ENCODE measurements at places on chromosomes 2 and 18.

DNA sequence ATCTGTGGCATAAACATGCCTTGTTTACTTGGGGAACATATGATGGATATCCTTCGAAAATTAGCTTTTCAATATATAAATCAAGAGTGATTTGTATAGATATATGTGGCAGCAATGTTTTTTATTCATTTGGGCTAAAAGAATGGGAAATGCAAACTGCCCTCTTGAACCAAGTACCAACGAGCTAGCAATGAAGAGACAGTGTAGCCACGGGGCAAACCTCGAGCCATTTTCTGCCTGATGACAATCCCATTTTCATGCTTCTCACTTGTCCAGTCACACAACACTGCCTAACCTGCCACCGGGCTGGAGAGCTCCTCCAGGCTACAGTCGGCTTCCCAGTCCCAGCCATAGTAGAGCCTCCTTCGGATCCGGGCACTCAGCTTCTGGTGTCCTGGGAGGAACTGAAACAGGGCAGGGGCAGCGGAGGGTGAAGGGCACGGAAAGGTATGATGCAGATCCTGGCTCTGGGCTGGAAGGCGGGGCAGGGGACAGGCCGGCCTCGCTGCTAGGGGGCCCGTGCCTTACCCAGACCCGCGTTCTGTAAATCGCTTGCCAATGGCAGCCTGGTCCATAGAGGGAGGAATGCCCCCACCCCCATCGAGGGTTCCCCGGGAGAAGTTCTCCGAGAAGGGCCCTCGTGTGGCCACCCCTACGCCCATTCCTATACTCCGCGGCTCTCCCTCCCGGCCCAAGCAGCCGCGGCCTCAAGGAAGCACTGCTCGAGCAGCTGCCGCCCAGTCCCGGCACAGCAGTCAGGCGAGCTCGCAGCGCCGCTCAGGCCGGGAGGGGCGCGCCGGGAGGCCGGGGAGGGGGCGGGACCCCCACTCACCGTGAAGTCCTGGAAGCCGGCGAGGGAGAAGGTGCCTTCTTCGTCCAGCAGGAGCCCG, 552 bp downstream of the CNPPD1 start:
- DNase-seq: peak; percentile 61

DNA sequence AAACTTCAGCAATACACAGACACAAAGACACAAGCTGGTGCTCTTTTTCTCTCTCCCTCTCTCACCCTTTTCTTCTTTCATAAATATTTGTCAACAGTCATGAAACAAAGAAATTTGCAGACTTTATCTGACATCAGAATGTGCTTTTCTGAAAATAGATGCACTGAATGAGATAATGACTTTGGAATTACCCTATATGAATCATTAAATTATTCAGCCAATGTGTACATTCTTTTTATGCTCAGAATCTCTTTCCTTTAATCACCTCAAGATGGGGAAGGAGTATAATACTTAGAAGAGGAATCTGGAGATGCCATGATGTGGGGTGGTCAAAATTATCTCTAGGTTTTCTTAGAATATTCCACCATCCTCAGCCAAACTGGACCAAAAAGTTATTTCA, 289.9 kb downstream of the LRRTM1 start:
- no peak for DNase-seq

GRCh38 chr2:149787206-149787605, 199.6 kb upstream of the MMADHC start:
- DNase-seq: no peak

- DNase-seq: no peak
These were observed 46.4 kb upstream of the GULP1 start for GRCh38 chr2:188245230-188245629.

DNA sequence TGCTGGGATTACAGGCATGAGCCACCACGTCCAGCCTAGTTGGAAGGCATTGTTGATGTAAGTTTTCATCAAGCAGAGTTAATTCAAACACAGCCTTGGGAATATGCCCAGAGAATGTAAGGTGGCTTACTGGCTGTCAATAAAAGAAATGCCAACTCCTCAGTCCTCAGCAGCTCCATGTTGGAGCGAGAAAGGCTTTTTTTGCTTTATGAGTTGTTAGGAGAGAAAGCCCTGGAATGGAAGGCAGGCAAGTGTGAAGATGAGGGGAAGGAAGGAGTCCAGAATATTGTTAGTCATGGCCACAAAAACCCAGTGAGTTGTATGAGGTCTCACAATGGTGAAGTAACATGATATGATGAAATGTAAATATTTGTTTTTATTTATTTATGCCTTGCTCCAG, 57.1 kb downstream of the MAP4K4 start:
- DNase-seq: no peak

DNA sequence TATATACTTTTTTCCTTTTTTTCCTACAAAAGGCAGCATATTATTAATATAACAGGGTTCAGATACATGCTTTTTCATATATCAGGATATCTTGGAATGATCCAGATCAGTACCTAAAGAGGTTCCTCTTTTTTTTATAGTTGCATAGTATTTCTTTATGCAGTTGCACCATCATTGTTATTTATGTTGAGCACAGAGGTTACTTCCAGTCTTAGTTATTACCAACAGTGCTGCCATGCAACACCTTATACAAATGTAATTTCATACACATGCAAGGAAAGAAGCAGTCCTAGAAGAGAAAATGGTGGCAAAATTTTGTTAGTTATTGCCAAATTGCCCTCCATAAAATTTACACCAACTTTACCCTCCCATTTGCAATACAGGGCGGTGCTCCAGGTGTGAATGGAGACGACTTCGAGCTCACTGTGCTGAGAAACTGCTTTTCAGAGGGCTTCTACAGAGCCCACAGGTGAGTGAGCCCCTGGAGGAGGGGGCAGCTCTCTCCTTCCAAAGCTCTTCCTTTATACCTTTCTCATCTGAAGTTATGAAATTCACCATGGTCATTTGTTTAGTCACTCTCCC, 30.0 kb upstream of the KCMF1 start:
- DNase-seq: no peak

- peak; percentile 69 for DNase-seq
These were observed 133.9 kb downstream of the MAP4K4 start for GRCh38 chr2:101831351-101831865.

DNA sequence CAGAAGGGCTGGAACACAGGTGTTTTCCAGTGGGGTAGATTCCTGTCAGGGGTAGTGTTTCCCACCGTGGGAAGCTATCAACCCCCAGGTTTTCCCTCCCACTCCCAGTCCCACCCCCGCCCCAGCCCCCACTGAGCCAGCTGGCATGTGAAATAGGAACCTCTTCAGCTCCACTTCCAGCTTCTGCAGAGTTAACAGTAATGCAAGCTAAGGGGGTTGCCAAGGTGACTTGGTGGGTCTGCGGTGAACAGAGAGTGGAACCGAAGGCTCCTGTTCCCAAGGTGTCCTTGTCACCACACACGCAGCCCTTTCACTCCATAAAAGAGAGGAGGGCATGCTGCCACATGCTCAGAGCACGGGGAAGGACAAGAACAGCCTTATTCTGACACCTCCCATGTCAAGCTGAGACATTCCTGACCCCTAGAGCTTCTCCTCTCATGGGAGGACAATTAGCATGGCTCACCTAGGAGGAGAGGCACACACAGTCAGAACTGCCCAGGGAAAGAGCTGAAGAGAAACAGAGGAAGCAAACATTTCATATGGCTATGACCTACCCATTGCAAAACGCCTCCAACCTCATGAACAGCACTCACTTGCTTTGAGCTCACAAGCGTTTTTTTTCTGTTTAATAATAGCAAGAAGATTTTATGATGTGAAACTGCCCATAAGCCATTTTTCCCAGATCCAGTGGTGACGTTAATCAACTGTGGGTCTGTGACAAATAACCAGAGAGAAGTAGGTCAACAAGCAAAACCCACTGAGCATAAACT, 39.8 kb upstream of the TBC1D8 start:
- no peak for DNase-seq

DNA sequence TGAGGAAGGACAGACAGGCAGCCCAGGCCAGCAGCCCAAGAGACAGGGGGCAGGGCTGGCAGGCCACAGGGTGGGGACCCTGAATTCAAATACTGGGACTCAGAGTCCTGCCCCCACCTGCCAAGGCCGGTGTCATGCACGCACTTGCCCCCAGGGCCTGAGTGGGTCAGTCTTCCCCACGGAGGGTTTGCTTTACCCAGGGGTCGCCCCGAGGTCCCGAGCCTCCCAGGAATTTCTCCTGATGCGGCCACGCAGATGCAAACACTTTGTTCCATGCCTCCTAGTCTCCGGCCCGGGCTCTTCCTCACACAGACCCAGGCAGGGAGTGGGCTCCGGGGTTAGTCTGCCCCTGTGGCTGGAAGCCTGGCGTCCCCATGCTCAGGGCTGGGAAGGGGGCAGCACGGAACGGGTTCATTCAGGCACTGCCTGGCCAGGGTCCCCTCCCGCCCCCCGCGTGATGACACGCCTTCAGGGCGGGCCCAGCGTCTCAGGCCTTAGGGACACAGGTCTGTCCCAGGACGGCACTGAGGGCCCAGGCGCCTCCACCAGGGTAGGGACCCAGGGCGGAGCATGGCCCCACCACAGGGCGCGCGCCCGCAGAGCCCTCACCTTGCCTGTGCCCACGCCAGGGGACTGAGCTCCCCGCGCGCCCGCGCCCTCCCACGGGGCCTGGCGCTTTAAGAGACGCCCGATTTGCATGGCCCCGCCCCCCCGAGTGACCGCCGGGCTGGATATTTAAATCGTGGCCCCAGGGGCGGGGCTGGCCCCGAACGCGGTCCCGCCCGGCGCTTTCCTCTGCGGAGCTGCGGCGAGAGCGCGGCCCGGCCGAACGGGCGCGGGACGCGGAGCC, at the start of gene SNED1:
TSS of gene SNED1 (plus strand) at position 763 of the 850 bp plus-strand sequence. CDS start 220 bp downstream, outside the sequence.
- peak; percentile 94 for DNase-seq

DNA sequence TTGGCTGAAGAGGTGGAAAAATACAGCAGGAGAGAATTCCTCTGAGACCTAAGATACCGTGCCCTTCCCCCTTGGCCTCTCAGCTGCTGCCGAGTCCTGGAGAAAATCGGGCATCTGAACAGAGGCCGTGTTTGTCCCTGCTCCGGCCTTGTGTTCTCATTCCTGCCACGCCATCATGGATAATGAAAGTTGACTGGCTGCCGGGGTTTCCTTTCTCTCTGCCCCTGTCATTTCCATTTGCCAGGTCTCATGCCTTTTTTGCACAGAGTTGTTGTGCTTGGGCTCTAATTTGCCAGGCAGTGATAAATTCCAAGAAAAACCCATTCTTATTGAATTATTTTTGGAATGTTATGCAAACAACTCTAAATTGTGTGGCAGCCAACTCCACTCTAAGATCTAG, 496.9 kb upstream of the TNP1 start:
- DNase-seq: peak; percentile 55

DNA sequence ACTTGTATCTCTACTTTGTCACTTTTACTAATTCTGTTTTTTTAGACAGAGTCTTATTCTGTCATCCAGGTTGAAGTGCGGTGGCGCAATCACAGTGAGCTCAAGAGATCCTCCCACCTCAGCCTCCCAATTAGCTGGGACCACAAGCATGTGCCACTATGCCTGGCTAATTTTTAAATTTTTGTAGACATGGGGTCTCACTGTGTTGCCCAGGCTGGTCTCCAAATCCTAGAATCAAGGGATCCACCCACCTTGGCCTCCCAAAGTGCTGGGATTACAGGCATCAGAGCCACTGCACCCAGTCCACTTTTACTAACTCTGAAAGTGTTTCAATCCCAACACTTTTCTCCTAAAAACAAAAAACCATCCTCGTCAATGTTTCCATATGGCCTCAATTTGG, 94.9 kb downstream of the MALT1 start:
- DNase-seq: no peak

DNA sequence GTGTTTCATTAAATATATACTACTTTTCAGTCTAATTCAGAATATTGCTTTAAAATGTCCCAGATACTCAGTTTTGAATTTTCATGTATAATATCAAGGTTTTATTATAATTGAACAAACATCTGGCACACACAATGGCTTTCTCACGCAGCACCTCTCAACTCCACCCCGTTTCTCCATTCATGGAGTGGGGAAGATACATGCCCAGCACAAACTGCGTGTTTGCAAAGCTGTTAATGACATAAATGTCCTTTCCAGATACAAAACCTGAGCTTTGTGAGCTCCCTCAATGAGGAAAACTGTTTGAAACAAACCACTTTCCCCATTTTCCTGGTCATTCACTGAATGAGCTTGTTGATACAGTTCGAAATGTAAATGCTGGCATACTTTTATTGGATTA, 150.3 kb upstream of the RASGRP3 start:
- no peak for DNase-seq

DNA sequence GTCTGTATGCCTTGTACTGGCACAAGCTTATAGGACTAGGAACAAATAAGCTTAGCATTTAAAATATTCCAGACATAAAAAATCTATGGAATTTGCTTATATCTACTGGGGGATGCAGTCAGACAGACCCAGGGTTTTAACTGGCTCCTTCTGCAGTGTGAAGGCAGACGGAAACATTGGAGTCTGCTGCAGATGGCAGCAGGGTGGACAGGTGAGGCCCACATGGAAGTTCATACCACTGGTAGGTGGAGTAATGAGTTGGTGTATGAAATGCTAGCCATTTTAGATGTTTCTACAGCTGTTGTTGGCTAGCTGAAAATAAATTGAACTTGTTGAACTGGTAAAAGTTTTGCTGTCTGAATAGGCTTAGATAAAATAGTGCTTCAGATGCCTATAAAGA, 17.7 kb downstream of the SPTBN1 start:
- DNase-seq: no peak

- DNase-seq: no peak
These were observed 16.5 kb upstream of the MTCL1 start for GRCh38 chr18:8688816-8689215.

DNA sequence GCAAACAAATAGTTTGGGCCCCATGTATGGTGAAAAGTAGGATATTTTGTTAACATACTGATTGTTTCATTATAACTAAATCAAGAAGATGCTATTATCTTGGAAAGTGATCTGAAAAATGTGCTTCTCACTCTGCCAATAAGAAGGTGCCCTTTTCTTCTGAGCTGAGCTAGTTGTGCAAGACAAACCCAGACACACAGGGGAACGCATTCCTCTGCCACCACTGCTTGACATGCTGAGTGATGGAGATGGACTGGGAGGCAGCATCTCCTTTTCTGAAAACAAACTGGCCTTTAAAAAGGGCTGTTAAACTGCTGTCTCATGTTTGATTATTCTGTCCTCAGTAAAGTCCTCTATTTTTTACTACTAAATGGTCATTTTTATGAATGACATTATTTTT, 1989.9 kb upstream of the CELF4 start:
- no peak for DNase-seq

GRCh38 chr2:11746807-11747459, 501 bp downstream of the LPIN1 start:
- DNase-seq: no peak

DNA sequence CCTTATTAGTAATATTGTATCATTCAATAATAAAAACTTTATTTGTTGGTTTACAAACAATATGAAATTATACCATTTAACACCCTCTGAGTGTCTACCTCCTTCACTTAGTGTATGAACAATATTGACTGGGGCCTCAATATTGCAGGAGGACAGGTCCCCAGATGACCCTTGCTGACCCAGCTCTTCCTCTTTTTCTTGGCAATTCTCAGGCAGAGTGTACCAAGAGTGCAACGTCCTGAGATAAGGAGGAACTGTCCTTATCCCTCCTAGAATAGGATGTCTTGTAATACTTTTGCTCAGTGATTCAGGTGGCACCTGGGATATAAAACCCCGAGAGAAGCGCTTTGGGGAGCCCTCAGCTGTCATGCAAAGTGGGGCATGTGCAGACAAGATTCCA, 76.8 kb downstream of the PLA2R1 start:
- no peak for DNase-seq

GRCh38 chr2:151258121-151258520, 3.5 kb downstream of the RBM43 start:
- no peak for DNase-seq

GRCh38 chr2:53652131-53652530, 115.5 kb upstream of the CHAC2 start:
- DNase-seq: no peak

Data from ovary (tissue), 10 donors.